Pericardium fibroblast (primary cell): ENCODE measurements at places on chromosomes 4 and X. TPM values are rescaled to one million over a fixed set of nuclear protein-coding genes. Genes with fewer than 3 reads are reported as not detected.

CCKAR gene
- total RNA-seq, result not detected in 2 replicates

GRIA2 gene
- total RNA-seq, result 0.12 TPM in 1 of 2 replicates, not detected in the other

TMEM144 gene
- 1.6 and 1.9 TPM in 2 replicates for total RNA-seq

SULT1E1 gene
- total RNA-seq, result 47.0 and 125 TPM in 2 replicates

CT45A1 gene
- total RNA-seq, result not detected in 2 replicates

KCNE5 gene
- total RNA-seq, result 0.58 and 1.0 TPM in 2 replicates

SLC9A6 gene
- total RNA-seq, result 5.5 and 6.7 TPM in 2 replicates

CCDC110 gene
- total RNA-seq, result 0.09 and 0.93 TPM in 2 replicates

FDCSP gene
- total RNA-seq, result not detected in 2 replicates

GATA1 gene
- total RNA-seq, result not detected in 2 replicates

GPR119 gene
- total RNA-seq, result not detected in 2 replicates

PRKG2 gene
- total RNA-seq, result 4.3 and 5.8 TPM in 2 replicates

CXCL10 gene
- total RNA-seq, result not detected in 2 replicates

CAPN6 gene
- not detected in 2 replicates for total RNA-seq

SMPX gene
- 0.85 TPM in 1 of 2 replicates, not detected in the other for total RNA-seq

GYPB gene
- not detected in 2 replicates for total RNA-seq

GLRB gene
- 2.3 and 3.6 TPM in 2 replicates for total RNA-seq

KLHL4 gene
- 2.4 and 7.5 TPM in 2 replicates for total RNA-seq

MAGEC2 gene
- not detected in 2 replicates for total RNA-seq

SPIN2A gene
- total RNA-seq, result 0.09 and 1.4 TPM in 2 replicates

SLC34A2 gene
- 1.8 TPM in 1 of 2 replicates, not detected in the other for total RNA-seq

NUP62CL gene
- total RNA-seq, result not detected in 2 replicates

CCNQ gene
- 16.0 and 33.4 TPM in 2 replicates for total RNA-seq

TLR1 gene
- total RNA-seq, result 0.09 and 1.9 TPM in 2 replicates

CXCL11 gene
- not detected in 2 replicates for total RNA-seq

ZFP92 gene
- total RNA-seq, result 0.09 and 0.58 TPM in 2 replicates

MAGEA2 gene
- total RNA-seq, result not detected in 2 replicates

DCHS2 gene
- total RNA-seq, result not detected in 2 replicates

PARM1 gene
- total RNA-seq, result 0.77 and 7.7 TPM in 2 replicates

ABLIM2 gene
- total RNA-seq, result 0.23 and 0.43 TPM in 2 replicates

UGT2A3 gene
- not detected in 2 replicates for total RNA-seq

SMS gene
- total RNA-seq, result 61.1 and 82.7 TPM in 2 replicates

PRRG1 gene
- 13.6 and 15.1 TPM in 2 replicates for total RNA-seq

CSAG1 gene
- not detected in 2 replicates for total RNA-seq

CDK16 gene
- total RNA-seq, result 63.8 and 86.1 TPM in 2 replicates

S100P gene
- not detected in 2 replicates for total RNA-seq

GAR1 gene
- 6.7 and 13.1 TPM in 2 replicates for total RNA-seq

GASK1B gene
- 79.7 and 104 TPM in 2 replicates for total RNA-seq

NAA11 gene
- total RNA-seq, result not detected in 2 replicates

TMPRSS11E gene
- not detected in 2 replicates for total RNA-seq

AMBN gene
- total RNA-seq, result not detected in 2 replicates

DCAF8L2 gene
- not detected in 2 replicates for total RNA-seq

TBX22 gene
- total RNA-seq, result 0.12 TPM in 1 of 2 replicates, not detected in the other

PTPN13 gene
- total RNA-seq, result 12.6 and 25.3 TPM in 2 replicates

FOXR2 gene
- not detected in 2 replicates for total RNA-seq

LRCH2 gene
- total RNA-seq, result 2.4 and 3.0 TPM in 2 replicates

CCDC160 gene
- 0.17 TPM in 1 of 2 replicates, not detected in the other for total RNA-seq

AMTN gene
- total RNA-seq, result not detected in 2 replicates

CFAP47 gene
- total RNA-seq, result not detected in 2 replicates
